HT-29 (cell line): ENCODE measurements at places on chromosomes 5 and 9.

- no peak for DNase-seq
Observed at GRCh38 chr5:132661231-132662003, 3.4 kb downstream of the IL13 start.

DNA sequence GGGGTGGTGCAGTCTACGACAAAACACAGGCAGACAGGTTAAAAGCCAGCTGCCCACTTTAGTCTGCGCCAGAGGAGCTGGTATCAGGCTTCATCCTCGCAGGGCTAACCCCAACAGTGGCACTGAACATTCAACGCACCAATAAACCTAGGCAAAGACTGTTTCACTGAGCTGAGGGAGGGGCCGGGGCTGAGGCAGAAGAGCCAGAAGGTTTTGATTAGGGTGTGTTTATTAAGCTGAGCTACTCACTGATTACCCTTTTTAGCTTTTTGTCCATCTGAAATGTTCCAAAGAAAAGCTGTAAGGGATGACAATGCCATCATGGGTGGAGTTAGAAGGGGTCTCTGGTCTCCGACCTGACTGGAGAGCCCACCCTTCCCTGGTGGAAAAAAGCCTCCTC, 1.4 kb downstream of the ZMYND19 start:
- no peak for DNase-seq

DNA sequence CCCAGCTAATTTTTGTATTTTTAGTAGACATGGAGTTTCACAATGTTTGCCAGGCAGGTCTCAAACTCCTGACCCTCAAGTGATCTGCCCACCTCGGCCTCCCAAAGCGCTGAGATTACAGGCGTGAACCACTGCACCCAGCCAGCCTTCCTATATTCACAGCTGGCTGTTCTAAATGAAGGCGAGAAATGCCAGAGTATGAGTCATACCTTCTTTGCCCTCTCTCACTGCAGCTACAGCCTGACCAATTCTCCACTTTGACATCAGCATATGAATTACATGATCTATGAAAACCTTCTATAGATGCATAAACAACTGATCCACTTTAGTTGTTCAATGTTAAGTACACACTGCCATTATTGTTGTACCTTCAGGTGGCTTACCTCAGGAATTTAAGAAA, 14.5 kb downstream of the APTX start:
- no peak for DNase-seq

GRCh38 chr5:137921931-137922330, 32.7 kb downstream of the PKD2L2 start:
- DNase-seq, result peak; percentile 56

DNA sequence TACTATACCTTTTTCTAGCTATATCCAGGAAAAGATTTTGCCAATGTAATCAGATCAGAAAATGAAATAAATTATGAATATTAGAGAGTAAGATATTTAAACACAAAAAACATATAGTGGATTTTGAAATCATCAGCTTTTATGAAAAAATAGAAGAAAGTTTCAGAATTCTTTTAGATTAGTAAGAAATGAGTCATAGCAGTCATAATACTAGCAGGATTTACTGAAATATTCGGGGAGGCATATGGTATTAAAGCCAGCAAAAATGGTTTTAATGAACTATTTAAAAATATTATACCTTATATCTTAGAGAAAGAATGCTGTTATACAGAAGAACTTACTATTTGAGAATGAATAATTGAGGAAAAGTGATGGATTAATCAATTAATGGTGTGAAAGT, 303.6 kb upstream of the NUDT12 start:
- DNase-seq, result no peak

DNA sequence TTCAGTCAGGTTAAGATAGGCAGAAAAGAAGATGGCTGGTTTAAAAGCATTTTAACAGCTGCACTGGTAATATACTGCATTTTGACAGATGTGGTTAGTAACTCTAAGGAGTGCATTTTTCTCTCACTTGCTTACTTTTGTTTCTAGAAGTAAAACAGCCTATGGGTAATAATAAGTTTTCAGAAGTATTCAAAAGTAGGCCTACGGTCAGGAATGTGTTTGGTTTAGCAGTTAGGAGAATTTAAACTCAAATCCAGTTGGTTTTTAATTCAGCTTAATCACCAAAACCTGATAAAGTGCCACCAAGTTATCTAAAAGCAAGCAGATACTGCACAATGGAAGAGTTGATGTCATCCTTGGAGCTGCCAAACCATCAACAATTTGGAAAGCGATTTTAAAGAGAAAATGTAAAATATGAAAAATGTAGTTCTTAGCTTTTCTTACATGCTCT, 160.3 kb downstream of the ARSB start:
- DNase-seq, result no peak

GRCh38 chr9:105432247-105432842, 15.5 kb upstream of the FSD1L start:
- no peak for DNase-seq

DNA sequence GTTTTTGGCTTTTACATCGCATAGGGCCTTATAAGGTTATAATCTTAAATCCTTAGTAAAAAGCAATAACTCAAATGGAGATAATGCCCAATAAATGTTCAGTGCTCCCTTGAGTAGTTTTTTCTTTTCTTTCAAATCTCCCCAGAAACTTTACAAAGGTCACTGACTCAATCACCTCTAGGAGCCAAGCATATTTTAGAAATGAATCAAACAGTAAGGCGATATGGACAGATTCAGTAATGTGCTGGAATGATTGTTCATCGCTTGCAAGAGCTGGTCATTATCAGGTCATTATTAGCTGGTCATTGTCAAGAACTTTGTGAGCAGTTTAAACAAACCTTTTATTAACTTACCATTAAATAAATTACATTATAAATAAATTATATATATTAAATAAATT, 130.4 kb upstream of the SLIT3 start:
- DNase-seq, result no peak

DNA sequence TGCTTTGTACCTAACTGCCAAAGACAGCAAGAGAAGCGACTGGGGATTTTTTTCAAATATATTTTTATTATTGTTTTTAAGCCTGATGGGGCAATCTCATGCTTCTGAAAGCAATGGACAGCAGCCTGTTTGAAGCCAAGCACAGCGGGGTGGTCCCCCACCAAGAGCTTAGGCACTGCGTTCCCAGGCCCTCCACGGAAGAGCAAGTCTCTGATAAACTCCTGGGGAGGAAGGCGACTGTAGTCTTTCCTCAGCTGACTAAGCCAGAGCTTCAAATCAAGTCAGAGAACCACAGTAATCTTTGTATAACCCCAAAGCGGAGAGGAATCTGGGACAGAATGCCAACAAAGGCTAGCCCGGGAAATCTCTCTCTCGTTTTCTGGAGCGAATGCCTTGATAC, 54.4 kb downstream of the ARSB start:
- DNase-seq, result no peak

GRCh38 chr9:137278061-137278701, 655 bp downstream of the TOR4A start:
- DNase-seq, result peak; percentile 29

- DNase-seq, result no peak
Observed at GRCh38 chr5:31964007-31964360, 210.1 kb downstream of the GOLPH3 start.

DNA sequence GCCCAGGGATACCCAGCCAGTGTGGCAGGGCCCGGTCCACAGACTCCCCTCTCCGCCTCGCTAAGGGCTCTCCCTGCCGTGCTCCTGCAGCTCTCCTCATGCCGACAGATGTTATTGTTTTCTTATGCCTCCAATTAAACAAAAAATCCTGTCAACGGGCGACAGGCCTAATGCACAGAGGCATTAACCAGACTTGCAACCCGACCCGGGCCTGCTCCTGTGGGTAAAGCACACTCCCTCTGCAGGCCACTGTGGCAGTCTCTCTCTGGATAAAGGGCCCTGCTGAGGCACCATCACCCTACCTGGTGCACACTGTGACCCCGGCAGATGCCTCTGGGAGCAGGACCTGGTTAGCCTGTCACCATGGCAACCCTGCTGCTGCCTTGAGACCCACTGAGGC, 27.5 kb upstream of the HAND1 start:
- no peak for DNase-seq

GRCh38 chr5:11010429-11011210, 249.6 kb upstream of the DAP start:
- no peak for DNase-seq

GRCh38 chr5:175682664-175683063, 24.8 kb downstream of the HRH2 start:
- DNase-seq, result no peak

- DNase-seq, result no peak
Observed at GRCh38 chr5:139306197-139306596, 12.7 kb downstream of the MATR3 start.
